ENCODE measurements at places on chromosomes 7 and 10.

- DNase-seq, result no peak
Observed at GRCh38 chr7:20012100-20012499, 205.1 kb downstream of the MACC1 start.

DNA sequence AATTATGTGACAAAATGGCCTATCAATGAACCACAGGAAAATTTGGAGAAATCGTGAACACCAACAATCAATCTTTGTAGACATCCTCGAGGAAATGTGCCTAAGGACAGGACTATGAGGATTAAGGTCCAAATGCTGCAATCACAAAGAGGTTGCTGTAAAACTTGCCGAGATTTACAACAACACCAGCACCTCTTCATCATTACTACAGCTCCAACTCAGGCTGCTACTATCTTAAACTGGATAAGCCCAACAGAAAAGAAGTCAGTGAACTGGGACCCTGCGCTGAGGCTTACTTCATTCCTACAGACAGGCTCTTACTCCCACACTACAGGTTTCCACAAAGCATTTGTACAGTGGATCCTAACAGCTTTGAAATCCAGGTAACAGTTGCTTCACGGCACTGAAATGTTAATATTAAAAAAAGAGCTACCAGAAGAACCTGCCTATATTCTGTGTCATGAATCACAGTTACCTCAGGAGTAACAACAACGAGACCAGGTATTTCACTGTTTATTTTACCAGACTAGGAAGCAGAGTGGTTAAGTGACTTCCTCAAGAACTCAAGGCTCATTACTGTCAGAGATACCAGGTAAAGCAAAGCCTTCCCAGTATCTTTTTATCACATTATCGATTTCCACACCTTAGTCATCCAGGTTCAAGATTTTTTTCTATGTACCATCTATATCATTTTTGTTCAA, 23.9 kb downstream of the CACUL1 start:
- DNase-seq, result no peak

DNA sequence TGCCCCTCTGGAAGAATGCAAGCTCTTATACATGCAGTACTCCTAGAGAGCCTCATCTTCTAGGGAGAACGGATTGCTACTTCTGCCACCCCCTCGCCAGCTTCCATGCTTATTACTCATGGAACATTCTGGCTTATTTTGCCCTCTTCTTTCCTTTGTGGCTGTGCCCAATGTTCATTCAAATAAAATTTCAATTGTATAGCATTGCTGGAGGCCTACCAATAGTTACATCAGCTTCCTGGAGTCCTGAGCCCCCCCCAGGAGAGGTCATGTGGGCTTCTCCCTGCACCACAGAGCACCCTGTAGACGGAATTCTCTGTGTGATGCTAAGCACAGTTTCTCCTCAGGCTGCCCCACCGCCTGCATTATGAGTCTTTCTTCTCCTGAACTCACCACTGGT, 1094.0 kb downstream of the KCNMA1 start:
- no peak for DNase-seq

DNA sequence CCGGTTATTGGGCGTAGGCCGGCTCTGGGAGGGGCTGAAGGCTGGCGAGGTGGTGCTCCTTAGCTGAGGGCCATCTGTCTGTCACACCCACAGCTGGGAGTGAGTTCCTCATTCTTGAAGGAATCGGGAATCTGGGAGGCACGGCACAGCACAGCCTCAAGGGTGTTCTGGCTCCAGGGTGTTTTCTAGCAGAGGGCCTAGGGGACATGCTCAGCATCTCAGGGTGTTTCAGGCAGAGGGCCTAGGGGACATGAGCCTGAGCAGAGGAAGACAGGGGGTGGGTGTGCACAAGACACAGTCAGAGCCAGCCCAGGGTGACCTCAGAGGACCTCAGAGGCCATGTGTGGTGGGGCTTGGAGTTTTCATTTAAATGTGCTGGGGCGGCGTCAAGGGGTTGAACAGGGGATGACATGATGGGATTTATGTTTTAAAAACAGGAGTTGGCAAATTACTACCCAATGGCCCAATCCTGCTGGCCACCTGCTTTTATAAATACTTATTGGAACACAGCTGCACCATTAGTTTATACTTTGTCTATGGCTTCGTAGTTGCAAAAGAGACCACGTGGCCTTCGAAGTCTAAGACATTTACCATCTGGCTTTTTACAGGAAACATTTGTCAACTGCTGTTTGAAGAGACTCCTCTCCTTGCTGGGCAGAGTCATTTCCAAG, 121.6 kb downstream of the PRKAG2 start:
- no peak for DNase-seq

DNA sequence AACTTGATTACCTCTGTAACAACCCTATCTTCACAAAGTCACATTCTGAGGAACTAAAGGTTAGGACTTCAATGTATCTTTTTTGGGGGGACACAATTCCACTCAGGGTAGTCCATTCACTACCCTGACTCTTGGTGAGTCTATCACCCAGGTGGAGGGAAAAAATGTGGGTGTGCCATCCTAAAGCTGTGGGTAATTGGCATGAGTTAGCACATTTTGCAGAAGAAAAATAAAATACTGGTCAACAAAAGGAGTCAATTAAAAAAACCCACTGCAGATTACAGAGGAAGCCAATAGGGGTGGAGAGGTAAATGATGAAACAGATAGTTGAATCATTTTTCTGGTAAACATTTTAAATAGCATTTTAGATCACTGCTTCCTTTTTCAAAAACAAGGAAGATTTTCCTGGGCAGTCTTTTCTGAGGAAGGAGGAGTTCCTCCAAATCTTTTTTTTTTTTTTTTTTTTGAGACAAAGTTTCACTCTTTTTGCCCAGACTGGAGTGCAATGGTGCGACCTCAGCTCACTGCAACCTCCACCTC, 5.1 kb upstream of the BLVRA start:
- DNase-seq, result no peak

DNA sequence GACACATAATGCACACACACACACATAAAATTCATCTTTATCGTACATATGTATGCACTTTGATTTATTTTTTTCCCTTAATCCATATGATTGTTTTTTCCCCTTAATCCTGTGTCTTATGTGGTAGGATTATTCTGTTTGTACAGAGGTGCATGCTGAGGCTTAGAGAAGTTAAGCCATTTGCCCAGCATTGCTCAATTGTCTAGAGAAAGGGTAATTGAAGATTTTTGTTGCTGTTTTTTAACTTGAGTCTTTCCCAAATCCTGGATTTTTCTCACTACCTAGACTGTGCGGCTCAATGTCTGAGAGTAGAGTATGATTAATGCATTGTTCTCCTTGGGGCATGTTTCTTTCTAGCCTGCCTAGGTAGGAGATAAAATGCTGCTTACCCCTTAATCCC, 35.0 kb downstream of the WBP1L start:
- DNase-seq, result no peak

- no peak for DNase-seq
Observed at GRCh38 chr10:127983344-127984100, 76.6 kb downstream of the PTPRE start.

GRCh38 chr10:90939116-90939515, 18.2 kb upstream of the ANKRD1 start:
- no peak for DNase-seq

GRCh38 chr10:119245272-119245671, 37.9 kb downstream of the GRK5 start:
- DNase-seq, result no peak

GRCh38 chr10:101770331-101771215, 5.3 kb downstream of the FGF8 start:
- no peak for DNase-seq

GRCh38 chr7:151077705-151078232, 2.8 kb downstream of the FASTK start:
- no peak for DNase-seq

GRCh38 chr7:66639773-66640172, 11.1 kb downstream of the KCTD7 start:
- DNase-seq, result no peak

DNA sequence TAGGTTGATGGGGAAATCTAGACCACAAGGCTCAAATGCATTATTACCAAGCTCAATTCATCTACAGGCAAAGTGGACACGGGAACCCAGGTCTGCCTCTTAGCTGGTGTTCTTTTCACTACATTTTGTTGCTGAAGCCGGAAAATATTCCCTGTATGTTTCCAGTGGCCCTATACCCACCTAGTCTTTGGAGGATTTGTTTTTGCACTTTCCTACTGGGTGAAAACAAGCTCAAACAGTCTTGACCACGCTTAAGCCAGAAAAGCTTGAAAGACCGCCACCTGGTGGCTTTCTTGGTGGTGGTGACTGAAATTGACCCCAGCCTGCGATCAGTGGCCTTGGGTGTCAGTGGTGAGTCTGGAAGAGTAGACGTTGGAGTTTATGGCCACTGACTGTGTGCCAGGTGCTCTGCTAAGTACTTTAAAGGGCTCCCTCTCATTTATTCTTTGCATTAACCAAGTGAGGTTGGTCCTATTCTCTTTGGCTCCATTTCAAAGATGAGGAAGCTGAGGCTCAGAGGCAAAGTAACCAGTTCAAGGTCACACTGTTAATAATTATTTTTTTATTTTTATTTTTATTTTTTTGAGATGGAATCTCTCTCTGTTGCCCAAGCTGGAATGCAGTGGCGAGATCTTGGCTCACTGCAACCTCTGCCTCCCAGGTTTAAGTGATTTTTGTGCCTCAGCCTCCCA, 11.1 kb upstream of the CRTAC1 start:
- DNase-seq, result no peak

DNA sequence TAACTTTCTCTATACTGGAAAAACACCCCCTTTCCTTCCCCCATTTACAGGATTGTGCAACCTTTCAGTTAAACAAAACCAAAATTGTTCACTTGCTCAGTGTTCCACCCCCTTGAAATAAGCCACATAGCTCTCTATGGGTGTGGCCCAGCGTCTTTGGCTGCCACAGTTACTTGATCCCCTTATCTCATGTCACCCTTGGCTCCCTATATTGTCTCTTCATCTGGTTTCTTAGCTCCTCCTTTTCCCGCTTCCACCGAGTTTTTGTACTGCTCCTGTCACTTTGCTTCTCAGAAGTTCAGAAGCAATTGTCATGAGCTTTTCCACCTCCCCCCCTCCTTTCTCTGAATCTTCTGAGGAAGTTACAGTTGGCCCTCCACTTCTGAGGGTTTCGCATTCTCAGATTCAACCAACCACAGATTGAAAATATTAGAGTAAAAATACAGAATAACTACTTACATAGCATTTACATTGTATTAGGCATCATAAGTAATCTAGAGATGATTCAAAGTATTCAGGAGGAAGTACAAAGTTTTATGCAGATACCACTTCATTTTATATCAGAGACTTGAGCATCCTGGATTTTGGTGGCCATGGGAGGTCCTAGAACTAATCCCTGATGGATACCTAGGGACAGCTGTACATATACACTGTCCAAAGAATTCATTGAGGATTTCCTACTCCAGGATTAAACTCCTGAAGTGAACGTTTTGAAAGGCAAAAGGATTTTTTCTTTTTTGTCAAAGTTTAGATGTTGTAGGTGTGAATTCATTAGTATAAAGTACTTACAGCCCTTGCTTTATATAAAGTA, 60.4 kb downstream of the ADD3 start:
- no peak for DNase-seq

GRCh38 chr7:76133164-76133775, 68.4 kb upstream of the SRRM3 start:
- DNase-seq, result no peak

- no peak for DNase-seq
Observed at GRCh38 chr10:3068968-3069737, 1.8 kb downstream of the PFKP start.

- DNase-seq, result no peak
Observed at GRCh38 chr10:69680610-69681009, 50.6 kb downstream of the FAM241B start.

GRCh38 chr7:107953265-107953923, 49.6 kb downstream of the LAMB1 start:
- no peak for DNase-seq
